ENCODE measurements at places on chromosomes 16 and 17.

GRCh38 chr17:18129041-18129502, 20.5 kb downstream of the MYO15A start:
- no peak for DNase-seq

GRCh38 chr17:71398025-71398424, 722.8 kb upstream of the SOX9 start:
- DNase-seq = no peak

- DNase-seq = no peak
Measured at GRCh38 chr17:75228305-75228704, 22.8 kb downstream of the NUP85 start.

DNA sequence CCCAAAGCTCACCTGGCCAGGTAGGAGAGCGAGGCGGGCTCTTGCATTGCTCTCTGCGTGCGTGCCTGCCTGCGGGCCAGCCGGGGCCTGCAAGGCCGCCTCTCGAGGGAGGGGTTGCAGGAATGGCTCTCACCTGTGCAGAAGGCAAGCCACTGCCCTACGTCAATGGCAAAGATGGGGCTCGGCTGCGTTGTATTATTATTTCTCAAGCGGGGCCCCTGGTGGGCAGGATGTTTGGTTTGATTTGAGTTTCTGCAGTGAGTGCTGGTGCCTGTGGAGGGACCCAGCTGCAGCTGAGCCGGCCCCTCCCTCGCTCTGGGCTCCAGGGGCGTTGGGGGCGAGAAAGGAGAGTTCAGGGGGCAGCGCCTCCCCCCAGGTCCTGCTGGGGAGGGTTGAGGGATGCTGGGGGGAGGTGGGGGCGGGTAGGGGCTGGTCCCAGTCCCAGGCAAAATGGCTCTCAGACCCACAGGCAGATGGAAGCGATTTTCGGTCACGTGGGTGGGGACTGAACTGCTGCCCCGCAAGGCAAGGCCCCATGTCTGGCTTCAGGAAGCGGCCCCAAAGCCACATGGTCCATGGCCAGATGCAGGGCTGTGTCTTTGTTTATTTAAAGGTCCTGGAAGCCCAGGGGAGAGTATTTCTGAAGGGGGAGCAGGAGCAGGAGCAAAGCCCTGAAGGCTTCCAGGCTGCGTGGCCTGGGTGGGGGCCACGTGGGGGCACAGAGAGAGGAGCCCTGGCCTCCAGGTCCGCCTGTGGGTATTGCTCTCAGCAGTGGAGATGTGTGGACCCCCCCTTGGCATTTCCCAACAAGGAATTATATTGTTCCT, 338.8 kb downstream of the SEC14L1 start:
- DNase-seq = no peak

DNA sequence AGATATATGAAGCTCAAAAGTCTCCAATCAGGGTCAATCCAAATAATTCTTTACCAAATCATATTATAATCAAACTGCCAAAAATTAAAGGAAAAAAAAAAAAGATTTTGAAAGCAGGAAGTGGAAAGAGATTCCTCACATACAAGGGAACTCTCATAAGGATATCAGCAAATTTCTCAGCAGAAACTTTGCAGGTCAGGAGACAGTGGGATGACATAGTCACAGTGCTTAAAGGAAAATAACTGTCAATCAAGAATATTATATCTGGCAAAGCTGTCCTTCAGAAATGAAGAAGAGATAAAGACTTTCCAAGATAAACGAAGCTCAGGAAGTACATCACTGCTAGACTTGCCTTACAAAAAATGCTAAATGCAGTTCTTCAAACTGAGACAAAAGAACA, 40.0 kb upstream of the CDYL2 start:
- no peak for DNase-seq

DNA sequence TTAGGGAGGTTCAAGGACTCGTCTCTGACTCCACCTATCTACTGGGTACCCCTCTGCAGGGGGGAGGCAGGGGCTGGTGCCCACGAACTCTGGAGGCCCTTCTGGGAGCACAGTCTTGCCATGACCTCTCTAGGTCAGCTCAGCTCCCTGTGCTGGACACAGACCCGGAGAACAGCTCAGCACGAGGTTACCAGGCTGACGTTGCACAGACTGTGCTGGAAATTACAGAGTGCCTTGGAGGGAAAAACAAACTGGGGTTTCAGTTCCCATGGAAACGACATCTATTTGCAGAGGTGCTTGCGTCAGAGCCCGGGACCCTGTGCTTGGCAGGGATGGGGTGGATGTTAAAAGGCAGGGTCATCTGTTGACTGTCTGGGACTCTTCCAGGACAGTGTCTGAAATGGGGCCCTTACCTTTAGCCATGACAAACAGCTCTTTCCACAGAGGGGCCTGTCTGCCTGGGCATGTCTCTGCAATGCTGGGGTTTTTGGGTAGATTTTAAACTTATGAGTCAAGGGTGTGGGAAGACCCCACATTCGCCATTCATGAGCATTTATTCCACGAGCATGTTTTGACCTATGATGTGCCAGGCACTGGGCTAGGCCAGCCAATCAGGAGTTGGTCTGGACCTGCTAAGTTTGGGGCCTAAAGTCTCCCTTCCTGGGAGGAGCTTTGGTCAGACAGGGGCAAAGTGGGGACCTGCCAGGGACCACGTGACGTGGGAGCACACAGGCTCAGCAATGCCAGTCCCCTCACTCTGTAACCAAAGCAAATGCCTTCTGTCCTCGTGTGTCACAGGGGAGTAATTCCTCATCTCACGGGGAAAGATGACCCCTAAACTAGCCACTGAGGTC, 22.5 kb downstream of the CCR7 start:
- DNase-seq = peak; percentile 94

DNA sequence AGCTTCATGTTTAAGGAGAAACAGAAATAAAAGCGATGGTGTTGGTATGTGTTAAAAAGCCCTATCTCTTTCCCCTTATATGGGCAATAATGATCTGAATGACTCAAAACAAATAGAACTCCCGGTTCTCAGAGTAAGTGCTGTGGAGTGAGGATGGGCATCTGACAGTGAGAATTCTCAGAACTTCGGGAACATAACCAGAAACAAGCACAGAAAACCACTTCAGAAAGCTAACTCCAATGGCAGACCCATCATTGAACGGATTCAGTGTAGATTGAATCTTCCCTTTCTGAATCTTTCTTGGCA, 67.2 kb downstream of the CDH8 start:
- DNase-seq = no peak

DNA sequence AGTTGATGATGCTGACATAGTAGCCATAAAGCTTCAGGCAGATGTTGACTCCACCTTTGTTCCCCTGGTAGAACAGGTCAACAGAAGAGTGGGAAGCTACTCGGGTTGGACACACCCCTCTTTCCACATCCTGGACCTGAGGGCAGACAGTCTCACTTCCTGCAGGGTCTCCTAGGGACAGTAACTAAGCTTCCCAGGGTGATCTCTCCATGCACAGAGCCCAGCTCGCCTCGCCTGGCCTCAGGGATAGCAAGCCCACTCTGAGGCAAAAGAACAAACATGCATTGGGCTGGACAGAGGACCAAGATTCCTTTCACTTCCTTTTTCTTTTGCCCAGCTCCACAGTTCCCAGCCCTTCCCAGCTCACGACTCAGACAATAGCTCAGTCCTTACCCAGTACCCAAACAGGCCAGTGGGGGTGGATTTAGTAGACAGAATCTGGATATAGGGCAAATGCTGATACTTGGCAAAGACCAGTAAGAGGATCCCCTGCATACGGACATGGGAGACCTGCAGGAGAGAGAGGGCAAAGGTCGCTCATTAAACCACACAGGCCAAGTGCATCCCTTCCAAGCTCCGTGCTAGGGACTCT, 7.0 kb downstream of the INPP5K start:
- DNase-seq = no peak

DNA sequence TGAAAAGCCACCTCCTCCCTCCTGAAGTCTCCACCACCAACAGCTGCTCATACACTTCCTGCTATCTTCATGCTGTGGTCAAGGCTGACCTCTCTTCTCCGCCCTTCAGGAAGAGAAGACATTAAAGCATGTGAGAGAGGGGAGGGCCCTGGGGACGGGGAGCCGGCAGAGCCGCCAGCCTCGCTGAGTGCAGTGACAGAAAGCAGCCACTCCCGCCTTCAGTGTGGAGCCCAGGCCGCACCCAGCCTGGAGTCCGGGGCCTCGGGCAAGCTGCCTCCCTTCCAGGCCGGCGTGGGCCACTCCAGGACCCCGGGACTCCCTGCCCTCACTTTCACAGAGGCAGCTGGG, 94.7 kb upstream of the TNRC6C start:
- DNase-seq = no peak
